ENCODE measurements at places on chromosomes 16 and 17. TPM values are rescaled to one million over a fixed set of nuclear protein-coding genes. Genes with fewer than 3 reads are reported as not detected.

DNA sequence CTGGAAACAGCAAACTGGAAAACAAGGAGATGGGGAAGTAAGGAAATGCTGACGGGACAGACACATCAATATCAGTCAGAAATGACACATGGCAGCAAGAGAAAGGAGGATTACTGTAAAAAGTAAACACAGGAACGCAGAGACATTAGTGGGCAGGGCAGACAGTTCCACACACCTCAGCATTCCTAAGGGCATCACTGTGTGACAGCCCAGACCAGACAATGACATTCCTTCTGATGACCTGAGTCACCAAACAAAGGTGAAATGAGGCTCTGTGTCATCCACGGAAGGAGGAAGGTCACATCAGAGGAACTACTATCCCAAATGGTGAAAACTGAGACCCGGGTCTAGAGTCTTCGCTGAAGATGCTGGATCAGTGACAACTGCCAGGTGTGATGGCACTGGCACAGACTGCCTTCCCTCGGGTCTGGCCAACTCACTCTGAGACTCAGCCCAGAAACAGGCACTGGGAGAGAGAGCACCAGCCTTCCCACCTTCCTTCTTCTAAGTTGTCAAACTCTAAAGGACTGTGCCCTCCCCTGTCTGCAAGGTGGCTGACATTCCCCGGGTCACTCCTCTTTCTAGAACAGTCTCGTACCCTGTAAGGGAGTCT lies 36.7 kb downstream of the TK2 start:
- DNase-seq = no peak

DNA sequence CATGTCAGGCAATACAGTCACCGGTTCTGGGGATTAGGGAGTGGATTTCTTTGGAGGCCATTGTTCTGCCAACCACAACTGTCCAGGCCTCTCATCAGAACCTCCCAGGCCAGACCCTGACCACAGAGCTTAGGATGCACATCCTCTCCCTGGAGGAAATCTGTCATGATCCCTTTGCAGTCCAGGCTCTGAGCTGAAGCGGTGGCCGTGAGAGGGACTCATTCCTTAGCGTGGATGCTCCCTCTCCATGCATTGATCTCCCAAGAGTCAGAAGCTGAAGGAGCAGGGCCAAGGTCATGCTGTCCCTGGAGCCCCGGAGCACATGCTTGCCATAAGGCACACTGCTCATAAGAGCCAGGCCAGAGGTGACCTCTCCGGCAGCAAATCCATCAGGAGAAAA lies 181.4 kb downstream of the COPRS start:
- no peak for DNase-seq

- no peak for DNase-seq
These were observed 28.7 kb downstream of the CCR7 start for GRCh38 chr17:40536295-40537171.

- DNase-seq = no peak
These were observed 3.3 kb upstream of the ABCA9 start for GRCh38 chr17:69064001-69064400.

SMPD3 gene
- total RNA-seq = 0.38 TPM

- no peak for DNase-seq
These were observed 166.9 kb downstream of the CDH13 start for GRCh38 chr16:82793528-82794245.

GRCh38 chr16:69093974-69094373 lies 11.5 kb upstream of the HAS3 start:
- no peak for DNase-seq

CDK5R1 gene
- total RNA-seq = 1.3 TPM

CHD3 gene
- total RNA-seq = 18.0 TPM

DNA sequence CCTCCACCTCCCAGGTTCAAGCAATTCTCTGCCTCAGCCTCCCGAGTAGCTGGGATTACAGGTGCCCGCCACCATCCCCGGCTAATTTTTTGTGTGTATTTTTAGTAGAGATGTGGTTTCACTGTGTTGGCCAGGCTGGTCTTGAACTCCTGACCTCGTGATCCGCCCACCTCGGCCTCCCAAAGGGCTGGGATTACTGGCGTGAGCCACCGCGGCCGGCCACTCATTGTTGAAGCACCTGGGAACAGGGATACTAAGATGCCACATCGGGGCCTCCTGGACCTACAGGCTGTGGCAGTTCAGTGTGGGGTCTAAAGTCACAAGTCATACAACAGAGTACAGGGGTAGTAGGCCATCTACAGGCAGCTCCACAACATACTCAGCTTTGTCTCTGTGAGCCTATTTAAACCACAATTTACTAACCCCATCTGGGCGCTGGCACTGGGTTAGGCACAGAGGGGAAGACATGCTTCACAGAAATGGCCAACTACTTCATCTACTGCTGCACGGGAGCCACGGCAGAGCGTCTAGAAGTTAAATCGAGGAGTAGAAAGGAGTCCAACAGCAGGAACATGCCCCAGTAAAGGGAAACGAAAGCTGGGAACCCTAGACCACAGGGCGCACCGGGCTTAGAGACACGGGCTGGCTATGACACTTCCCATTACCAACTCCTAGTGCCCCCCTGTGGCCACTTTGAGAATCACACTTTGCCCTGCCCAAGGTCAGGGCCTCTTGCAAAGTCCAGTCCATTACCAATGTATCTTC lies 4.3 kb downstream of the VAMP2 start:
- DNase-seq = peak; percentile 93

GRCh38 chr17:2138318-2138717 lies 83.4 kb downstream of the HIC1 start:
- no peak for DNase-seq

DNA sequence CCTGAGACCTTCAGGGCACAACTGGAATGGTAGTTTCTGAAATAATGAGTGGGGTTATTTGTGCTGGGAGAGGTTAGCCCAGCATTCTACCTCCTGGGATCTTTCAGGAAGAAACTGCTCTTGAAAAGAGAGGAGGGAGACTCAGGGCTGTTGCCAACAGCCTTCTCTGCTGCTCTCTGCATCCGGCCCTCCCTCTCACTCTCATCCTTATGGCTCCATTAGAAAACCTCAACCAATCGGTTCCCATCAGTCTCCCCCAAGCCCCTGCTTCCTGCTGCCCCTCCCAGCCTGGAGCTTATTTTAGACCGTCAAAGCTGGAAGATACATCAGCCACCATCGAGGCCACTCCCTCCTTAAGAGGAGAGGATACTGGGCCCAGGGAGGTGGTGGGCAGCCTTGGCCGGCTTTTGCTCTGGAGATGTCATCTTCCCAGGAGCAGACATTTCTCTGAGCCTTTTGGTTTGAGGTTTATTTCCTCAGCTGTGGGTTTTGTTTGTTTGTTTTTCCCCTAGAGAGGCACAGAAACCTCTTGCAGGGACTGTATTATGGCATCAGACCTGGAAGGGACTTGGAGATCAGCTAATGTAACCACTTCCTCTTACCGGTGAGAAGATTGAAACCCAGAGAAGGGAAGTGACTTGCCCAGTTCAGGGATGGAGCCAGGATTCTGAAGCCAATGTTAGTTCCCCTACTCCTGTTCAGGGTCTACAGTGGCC lies 2.7 kb downstream of the MPRIP start:
- DNase-seq = no peak

DNA sequence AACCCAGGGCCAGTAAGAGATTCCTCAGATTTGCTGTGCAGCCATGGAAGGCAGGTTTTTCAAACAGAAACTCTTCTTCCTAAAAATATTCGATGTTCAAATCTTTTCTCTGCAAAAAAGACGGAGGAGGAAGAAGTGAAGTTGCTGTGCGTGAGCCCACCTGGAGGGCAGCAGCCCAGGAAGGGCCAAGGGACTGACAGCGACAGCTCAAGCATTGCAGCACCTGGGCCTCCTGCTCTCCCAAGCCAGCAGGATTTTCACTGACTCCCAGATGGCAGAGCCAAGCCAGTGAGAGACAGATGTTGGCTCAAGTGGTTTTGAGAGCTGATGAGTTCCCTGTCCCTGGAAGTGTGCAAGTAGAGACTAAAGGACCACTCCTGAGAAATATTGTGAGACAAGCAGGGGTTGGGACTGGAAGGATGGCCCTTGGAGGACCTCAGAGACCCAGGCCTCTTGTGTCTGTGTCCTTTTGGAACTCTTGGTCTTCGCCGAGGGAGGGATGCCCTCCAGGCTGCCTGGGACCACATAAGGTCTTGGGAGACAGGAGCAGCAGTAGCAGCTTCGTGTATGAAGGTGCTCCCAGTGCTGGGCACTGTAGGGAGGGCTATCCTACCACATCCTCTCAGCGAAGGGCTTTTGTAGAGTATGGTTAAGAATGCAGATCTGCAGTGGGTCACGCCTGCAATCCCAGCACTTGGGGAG lies 29.3 kb upstream of the TNFRSF13B start:
- no peak for DNase-seq

PYCARD gene
- total RNA-seq = 9.1 TPM

TAC4 gene
- total RNA-seq = 0.43 TPM

GRCh38 chr16:23424292-23424958 lies 28.6 kb downstream of the COG7 start:
- no peak for DNase-seq

TMEM92 gene
- total RNA-seq = not detected

DNA sequence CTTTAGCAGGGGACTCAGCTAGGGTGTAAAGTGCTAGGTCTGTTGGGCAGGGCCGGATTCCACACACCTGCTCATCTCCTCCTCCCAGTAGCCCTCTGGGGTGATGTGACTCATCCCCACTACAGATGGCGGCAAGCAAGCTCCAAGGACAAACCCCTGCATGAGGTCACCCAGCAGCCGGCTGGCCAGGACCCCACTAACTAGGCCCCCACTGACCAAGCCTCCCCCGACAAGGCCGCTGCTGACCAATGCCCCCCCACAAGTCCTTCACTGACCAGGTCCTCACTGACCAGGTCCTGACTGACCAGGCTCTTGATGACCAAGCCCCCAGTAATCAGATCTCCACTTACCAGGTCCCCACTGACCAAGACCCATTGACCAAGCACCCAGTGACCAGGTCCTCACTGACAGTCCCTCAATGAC lies 36.7 kb downstream of the TNFRSF13B start:
- no peak for DNase-seq

MYOCD gene
- 37.6 TPM for total RNA-seq

MYO15A gene
- 0.51 TPM for total RNA-seq

- DNase-seq = no peak
These were observed 531.4 kb downstream of the CDH11 start for GRCh38 chr16:64590513-64590912.

DNA sequence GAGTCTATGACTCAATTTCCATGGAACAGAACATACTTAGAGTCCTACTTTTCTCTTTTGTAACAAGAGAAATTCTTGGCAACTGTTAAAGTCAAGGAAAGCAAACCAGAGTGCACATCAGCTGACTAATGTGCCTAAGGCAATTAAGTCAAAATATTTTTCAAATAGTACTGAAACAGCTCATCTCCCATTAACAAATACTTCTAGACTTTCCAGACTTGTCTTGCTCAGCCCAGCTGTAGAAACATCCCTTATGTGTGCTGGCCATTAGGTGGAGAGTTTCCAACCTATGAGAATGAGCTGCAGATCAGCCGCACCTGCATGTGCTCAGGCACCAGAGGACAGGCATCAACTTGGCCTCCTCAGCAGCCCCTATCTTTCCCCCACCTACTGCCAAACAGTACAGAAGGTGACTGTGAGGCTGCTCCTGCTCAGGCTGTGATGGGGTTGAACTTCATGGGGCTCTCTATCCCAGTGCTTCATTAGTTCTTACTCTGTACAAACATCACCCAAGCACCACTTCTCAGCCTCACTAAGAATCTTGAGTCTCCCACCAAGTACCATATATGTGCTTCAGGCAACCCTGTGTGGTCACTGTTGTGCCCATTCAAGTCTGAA lies 32.2 kb downstream of the TEX2 start:
- no peak for DNase-seq

GRCh38 chr16:5621826-5622225 lies 524.2 kb upstream of the EEF2KMT start:
- DNase-seq = no peak

GRCh38 chr17:65027305-65027704 lies 29.2 kb downstream of the GNA13 start:
- DNase-seq = no peak

TBX2 gene
- total RNA-seq = 12.1 TPM

GRCh38 chr16:58497935-58498334 lies 2.0 kb upstream of the NDRG4 start:
- DNase-seq = no peak

COASY gene
- 45.6 TPM for total RNA-seq

DNA sequence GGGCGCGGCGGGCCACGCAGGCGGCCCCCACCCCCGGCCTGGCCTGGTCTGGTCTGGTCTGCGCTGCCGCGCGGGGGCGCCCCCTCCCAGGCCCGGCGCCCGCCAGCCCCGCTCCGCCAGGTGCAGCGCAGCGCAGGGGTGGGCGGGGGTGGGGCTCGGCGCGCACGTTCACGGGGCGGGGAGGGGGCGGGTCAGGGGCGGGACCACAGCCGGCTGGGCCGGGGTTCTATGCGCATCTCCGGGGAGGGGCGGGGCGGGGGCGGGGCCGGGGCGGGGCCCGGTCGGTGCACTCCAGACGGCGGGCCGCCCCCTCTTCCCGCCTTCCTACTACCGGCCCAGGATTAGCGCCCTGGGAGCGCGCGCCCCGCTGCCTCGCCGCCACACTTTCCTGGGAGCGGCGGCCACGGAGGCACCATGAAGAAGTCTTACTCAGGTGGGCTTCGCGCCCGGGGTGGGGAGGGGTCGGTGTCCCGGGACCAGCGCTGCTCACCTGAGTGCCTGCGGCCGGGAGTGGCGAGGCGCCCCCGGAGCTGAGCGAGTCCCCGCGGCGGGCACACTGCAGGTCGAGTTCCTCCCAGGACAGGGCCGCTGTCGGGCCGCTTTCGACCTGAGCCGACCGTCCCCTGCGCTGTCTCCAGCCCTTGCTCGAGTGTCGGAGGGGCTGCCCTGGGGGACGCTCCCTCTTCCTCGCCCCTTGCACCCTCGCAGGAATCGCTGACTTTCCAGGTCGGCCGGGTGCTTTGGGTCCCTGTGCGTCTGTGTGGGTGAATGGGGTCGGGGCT lies 140.5 kb downstream of the SEC14L1 start:
- peak; percentile 78 for DNase-seq

DNA sequence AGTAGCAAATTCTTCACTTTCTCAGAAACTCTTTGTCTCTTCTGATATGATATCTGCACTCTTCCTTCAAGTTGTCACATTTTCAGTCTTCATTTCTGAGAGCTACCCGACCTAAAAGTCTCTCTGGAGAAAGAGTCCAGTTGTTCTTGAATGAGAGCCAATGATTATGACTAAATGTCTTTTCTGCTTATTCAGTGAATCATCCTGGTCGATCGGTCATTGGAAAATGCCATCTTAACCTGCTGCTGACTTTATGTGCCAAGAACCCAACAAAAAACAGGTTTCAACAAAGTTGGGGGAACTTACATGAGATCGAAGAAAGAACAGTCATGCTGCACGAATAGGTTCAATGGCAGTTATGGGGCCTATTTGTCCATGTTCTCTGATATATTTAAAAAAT lies 15.9 kb downstream of the SOX9 start:
- no peak for DNase-seq

All from Right ventricle myocardium inferior (tissue), 1 donor.